ENCODE measurements at places on chromosomes 5 and 9.

GRCh38 chr5:77117161-77117560 lies 30.1 kb upstream of the ZBED3 start:
- no peak for DNase-seq

GRCh38 chr5:180817893-180818674 lies 15.5 kb upstream of the MGAT1 start:
- no peak for DNase-seq

- no peak for DNase-seq
These were observed 312.0 kb downstream of the CDK5RAP2 start for GRCh38 chr9:120267929-120268328.

DNA sequence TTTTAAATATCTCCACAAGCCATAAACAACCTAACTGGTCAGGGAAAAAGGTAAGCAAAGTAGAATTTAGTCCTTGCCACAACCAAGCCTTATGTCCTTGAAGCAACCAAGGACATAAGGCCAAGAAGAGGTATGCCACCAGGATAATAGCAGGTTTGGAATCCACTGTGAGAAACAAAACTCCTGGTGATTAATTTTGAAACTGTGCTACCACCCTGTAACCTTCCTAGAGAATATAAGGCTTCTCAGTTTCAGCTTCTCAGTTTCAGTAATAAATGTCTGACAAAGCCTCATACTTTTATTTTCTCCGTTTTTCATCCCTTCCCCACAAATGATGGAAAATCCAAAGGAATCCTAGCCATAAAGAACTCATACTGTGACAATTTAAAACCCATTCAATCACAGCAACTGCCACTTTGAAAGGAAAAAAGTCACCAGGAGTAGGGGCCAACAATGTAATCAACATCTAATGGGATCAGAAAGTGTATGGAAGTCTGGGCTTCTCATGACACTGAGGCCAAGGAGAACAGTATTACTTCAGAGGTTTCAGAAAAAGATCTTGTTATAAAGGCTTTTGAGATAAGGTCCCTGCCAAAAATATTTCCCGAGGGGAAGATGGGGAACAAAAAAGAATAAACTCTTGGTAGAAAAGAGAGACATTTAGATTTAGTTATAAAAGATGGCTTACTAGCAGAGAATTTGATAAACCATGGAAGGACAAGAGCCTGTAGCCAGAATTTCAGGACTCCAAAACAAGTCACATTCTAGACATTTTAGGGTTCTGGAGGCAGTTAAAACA lies 189.2 kb downstream of the TSSK1B start:
- no peak for DNase-seq

DNA sequence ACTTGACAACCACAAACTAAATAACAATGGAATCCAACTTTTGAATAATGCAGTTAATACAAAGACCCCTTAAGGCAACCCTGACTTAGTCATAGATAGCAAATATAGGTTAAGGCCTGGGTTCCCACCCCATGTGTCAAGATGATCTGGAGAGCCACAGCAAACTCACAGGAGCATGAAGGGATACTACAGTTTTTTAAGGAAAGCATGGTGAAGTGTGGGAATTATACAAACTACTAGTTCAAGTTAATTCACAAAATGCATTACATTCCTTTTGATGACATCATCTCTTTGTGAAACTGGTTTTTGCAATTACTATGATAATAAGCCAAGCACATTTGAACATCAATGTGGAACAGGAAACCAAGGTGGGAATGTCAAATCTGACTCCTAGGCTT lies 50.6 kb downstream of the LHFPL2 start:
- peak; percentile 56 for DNase-seq

GRCh38 chr5:138482638-138483037 lies 17.4 kb downstream of the EGR1 start:
- DNase-seq: no peak

DNA sequence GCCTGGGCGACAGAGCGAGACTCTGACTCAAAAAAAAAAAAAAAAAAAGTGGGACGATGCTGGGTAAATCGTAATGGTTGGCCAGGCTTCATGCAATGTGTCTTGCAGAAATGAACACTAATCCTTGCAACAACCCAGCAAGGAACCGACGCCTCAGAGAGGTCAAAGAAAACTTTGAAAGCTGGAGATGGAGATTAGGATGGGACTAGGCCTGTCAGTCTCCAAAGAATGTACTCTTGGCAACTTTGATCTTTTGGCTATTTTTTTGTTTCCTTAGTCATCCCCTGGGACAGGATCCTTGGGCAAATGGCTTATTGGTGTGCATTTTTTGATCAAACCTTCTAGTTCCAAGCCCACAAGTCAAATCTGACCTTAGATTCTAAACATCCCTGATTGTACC lies 10.6 kb upstream of the PWWP2A start:
- no peak for DNase-seq

GRCh38 chr9:17810728-17811571 lies 232.1 kb downstream of the SH3GL2 start:
- peak; percentile 63 for DNase-seq

DNA sequence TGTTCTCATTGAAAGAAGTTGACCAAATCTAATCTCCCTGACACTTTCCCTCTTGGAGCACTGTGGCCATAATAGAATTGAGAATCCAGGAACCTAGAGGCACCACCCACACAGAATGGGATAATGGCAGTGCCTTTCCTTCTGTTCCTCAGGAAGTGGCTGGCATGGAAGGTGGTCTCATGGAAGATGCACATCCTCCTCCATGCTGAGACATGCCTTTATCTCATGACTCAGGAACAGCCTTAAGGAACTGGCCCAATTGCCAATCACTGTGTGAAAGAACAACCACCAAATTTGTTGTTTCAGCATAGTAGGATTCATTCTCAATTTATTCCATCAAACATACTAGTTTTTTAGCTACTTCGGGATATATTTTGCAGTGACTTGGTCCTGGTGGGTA lies 137.5 kb upstream of the RASGRF2 start:
- no peak for DNase-seq

GRCh38 chr5:44707721-44708120 lies 101.0 kb upstream of the MRPS30 start:
- DNase-seq: no peak

DNA sequence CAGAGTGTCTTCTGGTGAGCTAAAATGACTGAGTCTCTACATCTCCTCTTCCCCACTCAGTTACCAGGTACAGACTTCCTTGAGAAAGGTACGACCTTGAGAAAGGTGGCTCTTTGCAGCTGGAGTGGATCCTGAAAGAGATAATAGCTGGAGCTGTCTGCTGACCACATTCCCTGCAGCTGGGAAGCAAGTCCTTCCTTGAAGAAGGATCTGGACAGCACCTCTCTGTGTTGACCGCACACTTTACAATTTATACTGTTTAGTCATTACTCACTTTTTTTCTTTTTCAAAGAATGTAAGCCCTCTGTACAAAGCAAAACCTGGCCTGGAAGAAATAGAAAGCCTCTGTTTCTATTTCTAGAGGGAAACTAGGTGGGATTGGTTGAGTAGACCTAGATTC lies 148.8 kb downstream of the MACIR start:
- peak; percentile 43 for DNase-seq

- peak; percentile 60 for DNase-seq
These were observed 12.5 kb downstream of the ZNF366 start for GRCh38 chr5:72494623-72495124.

DNA sequence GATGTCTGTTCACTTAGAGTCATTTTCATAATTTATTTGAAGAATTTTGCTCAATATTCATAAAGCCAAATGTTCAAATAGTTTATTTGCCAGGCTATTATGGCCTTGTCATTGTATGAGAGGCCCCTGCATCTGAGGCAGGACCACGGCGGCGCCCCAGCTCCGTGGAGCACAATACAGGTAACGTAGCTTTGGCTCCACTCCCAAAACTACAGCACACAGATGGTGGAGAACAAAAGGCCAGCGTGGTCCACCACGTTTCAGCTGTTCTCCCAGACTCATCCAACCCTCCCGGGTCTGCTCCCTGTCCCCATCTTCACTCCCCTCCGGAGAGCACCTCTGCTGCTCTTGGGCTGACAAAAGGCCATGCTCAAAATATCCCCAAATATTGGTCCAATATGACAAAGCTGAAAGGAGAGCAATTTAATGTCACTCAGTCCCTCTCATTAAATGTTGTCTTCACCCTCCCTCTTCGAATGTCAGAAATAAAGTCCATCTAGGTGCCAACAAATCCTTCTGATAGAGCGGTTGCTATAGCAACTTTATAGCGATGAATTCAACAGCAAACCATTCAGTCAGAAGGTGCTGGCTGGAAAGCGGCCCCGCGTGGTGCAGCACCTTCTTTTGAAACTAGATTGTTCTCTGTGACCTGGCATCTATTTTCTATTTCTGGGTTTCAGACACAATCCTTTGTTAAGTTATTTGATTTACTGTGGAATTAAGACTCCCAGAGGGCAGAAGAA lies 504.3 kb downstream of the ARHGEF28 start:
- no peak for DNase-seq

DNA sequence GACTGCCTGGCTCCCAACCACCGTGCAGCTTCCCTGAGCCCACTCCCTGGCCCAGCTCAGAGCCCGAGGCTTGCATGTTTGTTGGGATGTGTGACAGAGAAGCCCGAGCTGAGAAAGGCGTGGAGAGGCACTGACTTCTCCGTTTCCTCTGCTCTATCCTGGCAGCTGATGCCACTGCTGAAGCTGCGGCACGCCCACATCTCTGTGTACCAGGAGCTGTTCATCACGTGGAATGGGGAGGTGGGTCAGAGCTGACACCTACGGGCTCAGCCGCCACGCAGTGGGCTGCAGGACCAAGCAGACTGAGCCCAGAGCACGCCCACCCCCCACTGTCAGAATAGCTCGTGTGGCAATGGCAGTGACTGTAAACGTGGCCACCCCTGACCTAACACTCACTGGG lies 9.3 kb downstream of the STKLD1 start:
- DNase-seq: no peak

DNA sequence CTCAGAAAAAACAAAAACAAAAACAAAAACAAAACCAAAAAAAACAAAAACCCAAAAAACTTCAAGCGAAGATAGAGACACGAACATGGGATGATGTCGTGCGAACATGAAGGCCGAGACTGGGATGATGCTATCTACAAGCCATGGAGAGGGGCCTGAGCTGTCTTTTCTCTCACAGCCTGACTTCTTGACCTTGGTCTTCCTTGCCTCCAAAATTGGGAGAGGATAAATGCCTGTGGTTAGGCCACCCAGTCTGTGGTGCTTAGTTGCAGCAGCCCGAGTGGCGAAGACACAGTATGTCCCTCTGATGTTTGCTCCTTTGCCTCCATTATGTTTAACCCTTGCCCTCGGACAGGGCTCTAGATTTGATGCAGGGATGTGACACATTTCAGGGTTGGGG lies 130.4 kb upstream of the BASP1 start:
- peak; percentile 78 for DNase-seq

DNA sequence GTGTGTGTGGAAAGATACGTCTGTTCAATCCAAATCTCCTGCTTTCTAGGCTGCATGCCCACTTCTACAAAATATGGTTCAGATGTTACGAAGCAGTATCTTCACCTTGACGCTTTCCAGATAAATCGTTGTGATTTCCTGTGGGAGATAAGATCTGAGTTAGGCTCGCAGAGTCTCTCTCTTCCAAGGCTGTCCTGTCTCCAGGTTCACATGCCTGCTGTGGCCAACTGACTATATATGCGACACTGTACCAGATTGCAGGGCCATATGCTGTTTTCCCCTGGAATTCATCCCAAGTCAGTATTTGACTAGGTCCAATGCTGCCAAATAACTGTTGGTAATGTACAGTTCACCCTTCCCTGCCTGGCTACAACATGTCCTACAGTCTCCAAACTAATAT lies 47.9 kb downstream of the TMEM252 start:
- no peak for DNase-seq

GRCh38 chr5:127909066-127909465 lies 174.5 kb upstream of the SLC12A2 start:
- peak; percentile 48 for DNase-seq

DNA sequence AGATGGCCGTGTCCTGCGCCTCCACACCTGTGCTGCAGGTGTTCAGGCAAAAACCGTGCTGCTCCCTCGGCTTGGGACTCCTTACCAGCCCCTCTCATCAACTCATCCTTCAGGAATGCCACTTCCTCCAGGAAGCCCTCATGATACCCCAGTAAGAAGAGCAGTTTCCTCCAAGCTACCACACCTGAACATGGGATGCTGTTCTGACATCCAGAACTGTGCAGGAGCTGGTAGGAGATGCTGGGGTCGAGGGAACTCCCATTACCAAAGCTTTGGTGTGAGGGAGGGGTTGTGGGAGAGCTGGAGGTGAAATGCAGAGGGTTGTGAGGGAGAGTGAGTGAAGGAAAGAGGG lies 18.9 kb downstream of the CARD19 start:
- no peak for DNase-seq

DNA sequence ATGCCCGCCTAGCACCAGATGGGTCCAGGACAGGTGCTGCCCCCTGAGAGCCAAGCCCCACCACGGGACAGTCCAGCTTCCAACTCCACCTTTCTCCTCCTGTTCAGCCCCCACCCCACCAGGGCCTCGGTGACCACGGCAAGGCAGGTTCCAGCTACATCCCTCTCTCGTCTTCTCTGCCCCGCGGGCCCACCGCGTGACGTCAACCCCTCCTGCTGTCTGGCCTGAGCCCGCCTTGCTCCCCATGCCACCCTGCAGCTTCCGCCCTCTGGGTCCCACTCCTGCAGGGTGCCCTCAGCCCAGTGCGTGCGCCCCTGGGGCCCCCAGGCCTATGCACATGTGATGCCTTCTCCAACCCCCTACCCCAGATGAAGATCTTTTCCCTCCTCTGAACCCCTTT lies 6.8 kb downstream of the GFPT2 start:
- no peak for DNase-seq

DNA sequence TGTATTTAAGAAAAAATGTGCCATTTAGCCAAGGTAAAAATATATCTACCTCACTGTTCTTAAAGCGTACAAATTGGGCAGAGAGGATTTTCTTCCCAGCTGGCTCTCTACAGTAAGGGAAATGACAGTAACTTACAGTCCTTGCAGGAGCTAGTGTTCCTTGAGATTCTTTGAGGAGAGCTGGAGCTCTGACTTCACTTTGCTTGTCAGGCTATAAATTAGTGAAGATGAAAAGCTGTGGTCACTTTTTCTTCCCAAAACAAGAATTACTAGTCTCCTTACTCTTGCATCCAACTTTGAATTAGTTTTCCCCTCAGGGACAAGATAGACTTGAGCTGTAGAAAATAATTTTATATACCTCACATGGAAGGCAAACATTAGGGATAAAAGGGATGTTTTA lies 129.9 kb downstream of the ZSWIM6 start:
- DNase-seq: peak; percentile 55

- peak; percentile 49 for DNase-seq
These were observed 92.8 kb downstream of the NFIB start for GRCh38 chr9:14221119-14221518.

DNA sequence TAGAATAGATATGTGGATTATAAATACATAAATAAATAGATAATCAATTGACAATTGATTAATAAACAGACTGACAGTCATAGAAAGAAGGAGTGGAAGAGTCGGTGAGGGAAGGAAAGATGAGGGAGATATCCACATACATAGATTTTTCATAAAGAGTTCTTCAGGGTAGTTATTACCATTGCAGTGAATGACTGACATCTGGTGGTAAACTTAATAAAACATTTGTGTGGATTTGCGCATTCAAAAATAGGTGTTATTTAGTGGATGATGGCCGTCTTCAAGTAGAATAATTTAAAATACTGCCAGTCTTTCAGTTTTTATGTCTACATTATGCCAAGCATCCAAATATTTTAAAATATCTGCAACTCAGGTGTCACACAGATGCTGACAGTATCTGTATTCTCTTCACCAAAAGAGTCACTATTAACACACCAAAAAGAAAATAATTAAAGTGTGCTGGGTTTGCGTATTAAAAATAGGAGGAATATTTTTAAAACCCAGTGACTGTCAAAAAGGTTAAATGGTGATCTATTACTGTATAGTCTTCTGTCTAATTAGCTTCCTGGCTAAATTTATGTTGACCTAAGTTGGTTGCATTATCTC lies 78.8 kb downstream of the GIN1 start:
- peak; percentile 51 for DNase-seq

Data from fibroblast of upper back skin (primary cell).